GM23248 (cell line): ENCODE measurements at places on chromosomes 2 and 18. TPM values are rescaled to one million over a fixed set of nuclear protein-coding genes. Genes with fewer than 3 reads are reported as not detected.

Gene CYP26B1
- 0.25 and 0.32 TPM in 2 replicates for total RNA-seq

Gene EMILIN2
- total RNA-seq = 23.9 and 30.2 TPM in 2 replicates

Gene MAB21L4
- total RNA-seq = not detected in 2 replicates

Gene HSPD1
- 106 and 151 TPM in 2 replicates for total RNA-seq

Gene DCDC2C
- total RNA-seq = not detected in 2 replicates

Gene SLC4A5
- total RNA-seq = 0.32 and 0.38 TPM in 2 replicates

Gene RIT2
- total RNA-seq = not detected in 2 replicates

Gene MC5R
- not detected in 2 replicates for total RNA-seq

Gene DHX57
- total RNA-seq = 13.7 and 13.9 TPM in 2 replicates

Gene RPL31
- 604 and 659 TPM in 2 replicates for total RNA-seq

Gene LHCGR
- not detected in 2 replicates for total RNA-seq

Gene STAM2
- 29.6 and 42.6 TPM in 2 replicates for total RNA-seq

Gene THADA
- 15.2 and 15.8 TPM in 2 replicates for total RNA-seq

Gene SLC19A3
- 0.65 and 0.89 TPM in 2 replicates for total RNA-seq

DNA sequence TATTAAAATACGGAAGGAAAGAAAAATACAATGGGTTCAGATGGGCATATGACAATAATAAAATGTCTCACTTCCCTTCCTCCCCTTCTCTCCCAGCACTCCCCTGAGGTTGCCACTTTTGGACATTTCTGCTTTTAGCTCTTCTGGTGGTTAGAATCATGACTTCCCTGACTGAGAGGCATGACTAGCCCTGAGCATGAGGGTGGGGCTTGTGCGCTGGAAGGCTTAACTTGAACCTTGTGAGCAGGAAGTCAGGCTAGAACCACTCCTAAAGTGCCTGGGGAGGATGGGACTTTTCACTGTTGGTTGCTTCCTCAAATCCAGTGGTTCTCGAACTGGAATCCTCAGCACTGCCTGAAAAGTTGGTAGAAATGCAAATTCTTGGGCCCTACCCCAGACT is 19.7 kb upstream of the ARHGAP25 start:
- DNase-seq = peak; percentile 6

- DNase-seq = no peak
Measured at GRCh38 chr18:23171581-23172156, 36.4 kb downstream of the CABLES1 start.

DNA sequence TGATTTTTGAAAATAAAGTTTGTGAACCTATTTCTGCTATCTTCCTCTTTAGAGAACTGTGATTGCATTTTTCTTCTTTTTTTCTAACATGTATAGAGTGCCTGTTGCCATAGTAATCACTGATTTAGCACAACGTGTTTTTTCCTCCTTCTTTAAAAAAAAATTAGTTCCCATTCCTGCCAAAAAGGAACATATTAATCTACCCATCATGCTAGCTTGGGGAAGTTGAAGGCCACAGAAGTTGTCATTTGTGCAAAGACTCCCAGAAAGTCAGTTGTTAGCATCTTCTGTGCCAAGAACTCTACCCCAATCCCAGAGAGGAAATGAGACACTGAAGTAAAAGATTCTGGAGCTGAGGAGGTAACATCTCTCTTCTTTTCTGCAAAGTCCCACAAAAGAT is 57.3 kb downstream of the SLC8A1 start:
- DNase-seq = peak; percentile 8

DNA sequence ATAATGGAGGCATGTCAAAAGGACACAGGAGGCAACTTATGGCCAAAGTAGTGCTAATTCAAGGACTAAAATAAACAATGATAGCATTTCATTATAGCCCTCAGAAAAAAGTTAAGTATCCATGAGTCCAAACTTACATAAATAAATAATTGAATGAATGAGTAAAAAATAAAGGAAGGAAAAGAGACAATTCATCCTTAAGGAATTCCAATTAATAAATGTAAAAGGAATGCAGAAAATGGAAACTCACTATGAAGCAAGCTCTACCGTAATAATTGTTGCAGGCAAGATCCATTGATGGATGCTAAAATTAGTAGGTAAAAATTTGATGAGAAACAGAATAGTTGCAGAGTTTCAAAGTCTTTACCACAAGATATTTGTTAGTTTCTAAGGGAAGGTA is 88.2 kb upstream of the RAPGEF4 start:
- peak; percentile 67 for DNase-seq

- no peak for DNase-seq
Measured at GRCh38 chr2:207279520-207279919, 113.8 kb upstream of the KLF7 start.

DNA sequence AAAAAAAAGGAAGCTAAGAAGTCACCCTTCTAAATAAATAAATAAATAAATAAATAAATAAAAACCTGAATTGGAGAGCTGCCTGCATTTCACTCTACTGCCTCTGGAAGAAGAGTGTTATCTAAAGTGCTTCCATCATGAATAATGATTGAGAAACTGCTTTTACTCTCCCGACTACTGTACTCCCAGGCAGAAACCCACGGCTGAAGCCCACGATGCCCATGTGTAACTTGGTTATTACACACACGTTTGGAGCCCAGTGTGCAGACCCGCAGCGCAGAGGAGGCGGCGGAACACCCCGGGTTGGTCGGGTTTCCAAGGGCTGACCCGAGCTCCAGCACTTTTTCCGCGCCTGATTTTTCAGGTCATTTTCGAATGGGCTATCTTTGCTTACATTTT is 697 bp upstream of the SPATS2L start:
- DNase-seq = peak; percentile 75

GRCh38 chr2:27901234-27901633 is 10.7 kb downstream of the BABAM2 start:
- peak; percentile 62 for DNase-seq

- no peak for DNase-seq
Measured at GRCh38 chr2:38277245-38278116, 99.6 kb downstream of the ATL2 start.

- DNase-seq = peak; percentile 40
Measured at GRCh38 chr2:55103046-55103445, 52.8 kb upstream of the RTN4 start.

- DNase-seq = no peak
Measured at GRCh38 chr2:191362841-191363240, 117.6 kb downstream of the MYO1B start.

DNA sequence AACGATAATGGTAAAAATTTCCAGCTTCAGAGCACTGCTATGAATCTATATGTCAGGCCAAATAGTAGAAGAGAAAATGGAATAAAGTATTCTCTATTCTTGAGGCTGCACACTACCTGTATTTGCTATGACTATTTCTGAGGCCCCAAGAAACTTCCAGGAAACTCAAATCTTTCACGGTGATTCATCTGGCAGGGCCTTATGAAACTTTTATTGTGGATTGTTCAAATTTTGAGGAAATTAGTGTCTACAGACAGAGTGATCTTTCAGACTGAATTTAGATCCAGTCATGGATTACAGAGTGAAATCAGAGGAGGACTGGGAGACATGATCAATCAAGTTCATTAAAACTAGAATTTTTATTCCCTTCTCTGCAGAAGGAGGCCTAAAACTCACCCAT is 4.1 kb upstream of the VSNL1 start:
- peak; percentile 52 for DNase-seq

GRCh38 chr2:153512331-153512730 is 33.8 kb upstream of the RPRM start:
- no peak for DNase-seq

DNA sequence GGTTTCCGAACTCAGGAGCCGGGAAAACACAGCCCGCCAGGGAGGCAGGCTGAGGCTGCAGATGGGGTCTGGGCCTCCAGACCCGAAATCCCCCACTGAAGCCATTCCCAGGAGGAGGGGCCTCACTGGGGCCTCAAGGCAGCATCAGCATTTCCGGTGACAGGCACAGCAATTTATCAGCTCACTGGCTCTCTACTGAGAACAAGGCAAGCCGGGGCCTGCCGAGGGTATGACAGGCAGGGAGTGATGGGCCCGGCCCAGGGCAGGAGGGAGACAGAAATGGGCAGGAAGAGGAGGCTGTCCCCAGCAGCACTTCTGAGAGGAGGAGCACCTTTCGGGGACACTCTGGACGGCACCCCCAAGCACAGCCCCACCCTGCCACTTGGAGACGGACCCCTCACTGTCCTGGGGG is 12.5 kb downstream of the SDC1 start:
- no peak for DNase-seq

- DNase-seq = peak; percentile 44
Measured at GRCh38 chr2:205848601-205849000, 166.3 kb downstream of the NRP2 start.

DNA sequence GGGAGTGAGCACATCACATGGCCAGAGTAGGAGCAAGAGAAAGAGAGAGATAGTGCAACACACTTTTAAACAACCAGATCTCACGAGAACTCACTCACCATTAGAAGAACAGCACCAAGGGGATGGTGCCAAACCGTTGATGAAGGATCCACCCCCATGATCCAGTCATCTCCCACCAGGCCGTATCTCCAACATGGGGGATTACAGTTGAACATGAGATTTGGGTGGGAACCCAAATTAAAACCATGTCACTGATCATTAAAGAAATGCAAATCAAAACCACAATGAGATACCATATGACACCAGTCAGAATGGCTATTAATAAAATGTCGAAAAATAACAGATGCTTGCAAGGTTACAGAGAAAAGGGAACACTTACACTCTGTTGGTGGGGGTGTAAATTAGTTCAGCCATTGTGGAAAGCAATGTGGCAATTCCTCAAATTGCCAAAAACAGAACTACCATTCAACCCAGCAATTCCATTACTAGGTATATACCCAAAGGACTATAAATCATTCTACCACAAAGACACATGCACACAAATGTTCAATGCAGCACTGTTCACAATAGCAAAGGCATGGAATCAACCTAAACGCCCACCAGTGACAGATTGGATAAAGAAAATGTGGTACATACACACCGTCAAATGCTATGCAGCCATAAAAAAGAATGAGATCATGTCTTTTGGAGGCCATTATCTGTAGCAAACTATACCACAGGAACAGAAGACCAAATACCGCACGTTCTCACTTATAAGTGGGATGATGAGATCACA is 137.1 kb downstream of the COL6A3 start:
- peak; percentile 12 for DNase-seq

- DNase-seq = no peak
Measured at GRCh38 chr2:170332676-170333402, 154.9 kb downstream of the MYO3B start.

GRCh38 chr2:222979484-222979883 is 72.5 kb upstream of the KCNE4 start:
- no peak for DNase-seq

GRCh38 chr2:19473350-19473749 is 114.9 kb upstream of the OSR1 start:
- no peak for DNase-seq

DNA sequence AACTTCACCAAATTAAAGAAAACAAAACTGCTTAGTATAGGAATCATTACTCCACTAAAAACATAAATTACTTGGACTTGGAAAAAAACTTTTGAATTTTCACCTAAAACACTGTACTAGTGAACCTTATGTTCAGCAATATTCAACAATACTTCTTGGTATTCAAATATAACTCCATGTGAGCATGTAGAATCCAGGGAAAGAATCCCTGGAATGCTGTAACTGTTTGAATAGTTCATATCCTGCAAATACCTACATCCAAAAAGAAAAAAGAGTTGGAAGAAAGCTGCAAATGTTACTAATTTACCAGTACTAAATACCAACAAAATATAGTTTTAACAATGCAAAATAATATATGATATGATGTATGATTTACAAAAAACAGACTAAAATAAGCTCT is 65.4 kb downstream of the IKZF2 start:
- DNase-seq = no peak

DNA sequence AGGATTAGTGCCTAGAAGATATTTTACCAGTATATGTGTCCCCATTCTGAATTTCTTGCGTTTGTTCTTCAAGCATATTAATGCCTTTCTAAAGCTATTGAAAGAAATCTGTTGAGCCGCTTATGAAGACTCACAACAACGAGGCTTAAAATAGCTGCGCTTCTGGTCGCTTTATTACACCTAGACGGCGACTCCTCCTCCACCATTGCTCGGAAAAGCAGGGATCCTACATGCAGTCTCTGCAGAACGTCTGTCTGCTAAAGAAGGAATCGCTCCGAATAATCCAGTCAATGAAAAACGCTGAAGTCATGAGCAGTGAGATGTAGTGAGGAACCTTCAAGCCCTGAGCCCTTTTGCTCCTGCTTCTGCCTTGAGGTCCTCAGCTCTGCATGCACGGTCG is 94.8 kb upstream of the ZNF516 start:
- no peak for DNase-seq

DNA sequence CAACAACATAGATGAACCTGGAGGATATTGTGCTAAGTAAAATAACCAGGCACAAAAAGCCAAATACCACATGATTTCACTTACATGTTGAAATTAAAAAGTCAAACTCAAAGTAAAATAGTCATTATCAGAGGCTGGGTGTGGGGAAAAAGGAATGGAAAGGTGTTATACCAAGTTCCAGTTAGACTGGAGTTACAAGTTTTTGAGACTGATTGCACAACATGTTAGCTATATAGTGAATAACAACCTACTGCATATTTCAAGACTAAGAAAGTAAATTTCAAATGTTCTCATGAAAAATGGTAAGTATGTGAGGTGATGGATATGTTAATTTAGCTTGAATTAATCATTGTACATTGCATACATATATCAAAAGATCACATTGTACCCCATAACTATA is 116.8 kb upstream of the HNMT start:
- DNase-seq = no peak

- DNase-seq = peak; percentile 77
Measured at GRCh38 chr2:202104286-202104870, 31.3 kb downstream of the KIAA2012 start.

DNA sequence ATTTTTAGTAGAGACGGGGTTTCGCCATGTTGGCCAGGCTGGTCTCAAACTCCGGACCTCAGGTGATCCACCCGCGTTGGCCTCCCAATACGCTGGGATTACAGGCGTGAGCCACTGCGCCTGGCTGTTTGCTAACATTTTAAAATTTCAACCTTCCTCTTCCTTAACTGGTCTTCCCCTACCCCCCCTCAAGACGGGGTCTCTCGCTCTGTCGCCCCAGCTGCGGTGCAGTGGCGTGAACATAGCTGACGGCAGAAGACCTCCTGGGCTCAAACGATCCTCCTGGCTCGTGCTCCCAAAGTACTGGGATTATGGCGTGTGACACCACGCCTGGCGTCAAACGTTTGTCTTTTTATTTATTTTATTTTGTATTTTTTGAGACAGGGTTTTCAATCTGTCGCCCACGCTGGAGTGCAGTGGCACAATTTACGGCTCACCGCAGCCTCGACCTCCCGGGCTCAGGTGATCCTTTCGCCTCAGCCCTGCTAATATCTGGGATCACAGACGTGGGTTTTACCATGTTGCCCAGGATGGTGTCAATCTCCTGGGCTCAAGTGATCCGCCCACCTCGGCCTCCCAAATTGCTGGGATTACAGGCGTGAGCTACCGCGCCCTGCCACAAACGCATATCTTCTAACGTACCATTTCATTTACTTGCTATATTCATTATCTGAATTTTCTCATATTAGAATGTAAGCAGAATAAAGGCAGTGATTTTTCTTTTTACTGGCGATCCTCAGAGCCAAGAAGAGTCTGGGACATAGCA is 984 bp upstream of the MSH2 start:
- DNase-seq = peak; percentile 4

DNA sequence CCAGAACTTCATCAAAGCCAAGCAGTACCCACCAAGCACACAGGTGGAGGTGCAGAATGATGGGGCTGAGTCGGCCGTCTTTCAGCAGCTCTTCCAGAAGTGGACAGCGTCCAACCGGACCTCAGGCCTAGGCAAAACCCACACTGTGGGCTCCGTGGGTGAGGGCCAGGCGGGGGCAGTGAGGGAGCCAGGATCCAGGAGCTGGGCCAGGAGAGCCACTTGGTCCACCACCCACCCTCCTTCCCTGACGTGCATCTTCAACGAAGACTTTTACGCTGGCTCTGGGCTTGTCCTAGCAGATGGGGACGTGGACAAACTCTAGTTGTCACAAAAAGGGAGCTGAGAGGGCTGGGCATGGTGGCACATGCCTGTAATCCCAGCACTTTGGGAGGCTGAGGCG is 11.8 kb downstream of the VIL1 start:
- DNase-seq = no peak
